ENCODE measurements at places on chromosomes 2 and 18.

DNA sequence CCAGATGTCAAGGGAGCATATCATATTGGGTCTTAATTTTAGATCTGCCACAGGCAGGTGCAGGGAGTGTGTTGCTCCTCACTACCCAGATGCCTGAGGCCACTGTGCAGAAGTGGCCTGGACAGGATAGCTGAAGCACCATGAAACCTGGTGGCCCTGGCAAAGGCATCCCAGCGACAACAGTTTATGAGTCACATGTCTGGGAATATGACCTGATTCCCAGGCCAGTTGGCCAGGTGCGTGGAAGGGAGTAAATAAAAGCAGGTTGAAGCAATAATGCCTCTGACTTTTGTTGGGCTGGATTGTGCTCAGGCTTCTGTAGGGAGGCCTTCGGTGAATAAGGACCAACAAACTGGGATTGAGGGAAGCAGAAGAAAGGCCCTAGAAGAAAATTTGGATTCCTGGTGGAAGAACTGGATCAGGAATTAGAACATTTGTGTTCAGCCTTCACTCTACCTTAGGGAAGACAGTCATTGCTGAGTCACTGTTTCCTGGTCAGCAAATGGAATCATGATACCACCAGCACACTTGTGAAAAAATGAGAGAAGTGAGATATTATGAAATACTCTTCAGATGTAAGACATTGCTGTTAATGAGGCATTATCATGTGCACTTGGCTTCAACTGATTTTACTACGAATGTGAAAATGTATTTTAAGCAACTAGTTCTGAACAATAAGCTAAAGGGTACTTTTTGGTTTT lies 78.4 kb upstream of the ZNF516 start:
- DNase-seq, result no peak

DNA sequence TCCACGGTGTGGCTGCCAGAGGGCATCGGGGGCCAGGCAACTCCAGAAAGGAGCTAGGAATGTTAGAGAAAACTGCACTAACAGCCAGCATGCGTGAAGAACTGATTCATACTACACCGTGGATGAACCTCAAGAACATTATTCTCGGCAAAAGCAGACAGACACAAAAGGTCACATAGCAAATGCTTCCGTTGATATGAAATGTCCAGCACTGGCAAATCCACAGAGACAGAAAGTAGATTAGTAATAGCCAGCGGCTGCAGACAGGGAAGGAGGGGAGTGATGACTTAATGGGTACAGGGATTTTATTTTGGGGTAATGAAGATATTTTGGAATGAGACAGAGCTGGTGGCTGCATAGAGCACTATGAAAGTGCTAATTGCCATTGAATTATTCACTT lies 37.4 kb downstream of the SCTR start:
- no peak for DNase-seq

DNA sequence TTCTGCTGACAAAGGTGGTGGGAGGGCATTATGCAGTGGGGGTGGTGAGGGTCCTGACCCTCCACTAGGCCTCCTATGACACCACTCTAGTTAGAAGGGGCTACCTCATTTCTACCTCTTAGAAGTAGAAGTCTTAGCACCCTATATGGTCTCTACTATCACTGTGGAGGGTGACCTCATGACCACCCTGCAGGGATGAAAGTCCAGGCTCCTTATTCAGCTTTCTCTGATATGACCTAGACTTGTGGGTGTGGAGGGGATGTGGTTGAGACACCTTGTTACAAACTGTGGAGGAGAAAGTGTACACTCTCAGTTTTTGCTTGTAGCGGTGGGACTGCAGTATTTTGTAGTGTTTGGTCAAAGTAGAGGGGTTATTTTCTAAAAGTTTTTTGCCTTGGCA lies 18.6 kb downstream of the TMEM182 start:
- DNase-seq, result no peak

DNA sequence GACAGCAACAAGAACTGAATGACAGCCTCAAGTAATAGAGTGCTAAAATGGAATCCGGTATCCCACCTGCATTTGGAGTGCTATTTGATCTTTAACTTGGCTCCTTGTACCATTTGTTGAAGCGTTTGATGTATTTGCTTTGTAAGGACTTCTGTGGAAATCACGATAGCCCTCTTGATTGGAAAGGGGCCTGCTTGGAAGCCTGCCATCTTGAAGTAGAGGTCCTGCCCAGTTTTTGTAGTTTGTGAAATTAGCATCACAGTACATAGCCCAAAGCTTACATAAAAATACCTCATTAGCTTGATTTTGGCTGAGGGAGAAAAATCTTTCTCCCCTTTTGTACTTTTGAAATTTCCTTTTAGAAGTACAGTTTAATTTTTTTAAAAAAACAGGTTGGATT lies 2.7 kb downstream of the CDCA7 start:
- no peak for DNase-seq

DNA sequence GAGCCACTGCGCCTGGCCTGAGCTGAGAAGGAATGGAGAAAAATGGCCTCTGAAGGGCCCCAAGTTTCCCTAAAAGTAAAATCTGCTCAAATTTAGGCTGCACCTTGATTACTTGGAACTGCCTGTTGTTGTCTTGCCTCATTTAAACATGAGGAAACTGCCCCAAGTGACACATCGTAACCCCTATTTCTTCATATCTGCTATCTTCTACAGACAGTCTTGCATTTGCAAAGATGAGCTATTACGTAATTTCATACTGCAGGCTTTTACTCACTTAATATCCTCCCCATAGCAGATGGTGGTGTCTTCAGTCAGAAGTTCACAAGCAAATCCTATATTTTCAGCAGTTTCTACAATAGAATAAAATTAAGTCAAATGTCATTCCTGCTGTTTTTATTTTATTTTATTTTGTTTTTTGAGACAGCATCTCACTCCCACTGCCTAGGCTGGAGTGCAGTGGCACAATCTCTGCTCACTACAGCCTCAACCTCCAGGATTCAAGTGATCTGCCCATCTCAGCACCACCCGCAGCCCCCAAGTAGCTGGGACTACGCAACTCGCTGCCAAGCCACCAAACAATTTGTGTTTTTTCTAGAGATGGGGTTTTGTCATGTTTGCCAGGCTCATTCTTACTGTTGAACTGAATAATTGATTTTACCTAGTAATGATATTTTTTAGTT lies 45.3 kb upstream of the NARS1 start:
- DNase-seq, result peak; percentile 14

DNA sequence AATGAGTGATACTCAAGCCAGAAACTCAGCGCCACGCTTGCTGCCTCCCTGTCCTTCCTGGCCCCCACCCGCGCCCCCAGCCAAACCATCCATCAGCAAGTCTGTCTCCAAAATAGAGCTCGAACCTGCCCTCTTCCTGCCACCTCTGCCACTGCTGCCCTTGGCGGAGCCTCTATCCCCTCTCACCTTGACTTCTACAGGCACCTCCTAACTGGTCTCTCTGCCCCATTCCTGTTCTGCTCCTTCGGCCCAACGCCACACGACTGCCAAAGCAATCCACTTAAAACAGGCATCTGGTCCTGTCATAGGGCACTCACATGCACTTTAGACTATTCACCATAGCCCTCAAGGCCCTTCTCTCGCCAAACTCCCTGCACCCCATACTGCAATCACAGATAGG lies 210.3 kb upstream of the SMAD2 start:
- DNase-seq, result no peak

DNA sequence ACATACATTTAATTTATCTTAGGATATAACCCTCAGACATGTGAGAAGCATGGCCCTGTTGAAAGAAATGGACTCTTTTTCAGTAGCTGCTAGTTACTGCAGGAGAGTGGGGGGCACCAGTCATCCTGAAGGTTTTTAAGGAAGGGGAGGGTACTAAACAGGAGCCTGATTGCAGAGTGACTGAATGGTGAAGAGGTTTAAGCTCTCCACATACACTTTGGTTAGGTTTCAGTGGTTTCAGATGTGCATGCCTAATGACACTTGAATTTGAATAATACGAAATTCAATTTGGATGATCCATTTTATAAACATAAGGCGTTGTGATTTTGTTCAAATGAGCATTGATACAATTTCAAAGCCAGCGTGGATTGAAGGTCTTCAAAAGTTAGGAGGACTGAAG lies 10.9 kb upstream of the FAM237A start:
- no peak for DNase-seq

DNA sequence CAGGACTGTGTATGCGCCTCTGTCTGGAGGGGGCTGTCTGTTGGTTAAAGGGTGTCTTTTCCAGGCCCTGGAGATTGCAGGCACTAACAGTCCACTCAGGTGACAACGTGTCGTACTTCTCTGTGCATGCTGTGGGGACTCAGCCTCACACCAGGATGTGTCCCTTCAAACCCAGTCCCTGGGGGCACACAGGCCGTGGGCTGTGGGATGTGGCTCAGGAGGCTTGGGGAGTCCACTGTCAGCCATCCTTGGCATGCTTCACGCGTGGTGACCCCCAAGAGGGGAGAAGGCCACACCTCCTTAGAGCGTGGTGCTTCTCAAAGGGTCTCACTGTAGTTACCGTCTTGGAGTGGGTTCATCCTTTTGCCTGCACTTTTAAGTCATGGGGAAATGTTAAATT lies 127.8 kb downstream of the KLHL29 start:
- DNase-seq, result no peak

DNA sequence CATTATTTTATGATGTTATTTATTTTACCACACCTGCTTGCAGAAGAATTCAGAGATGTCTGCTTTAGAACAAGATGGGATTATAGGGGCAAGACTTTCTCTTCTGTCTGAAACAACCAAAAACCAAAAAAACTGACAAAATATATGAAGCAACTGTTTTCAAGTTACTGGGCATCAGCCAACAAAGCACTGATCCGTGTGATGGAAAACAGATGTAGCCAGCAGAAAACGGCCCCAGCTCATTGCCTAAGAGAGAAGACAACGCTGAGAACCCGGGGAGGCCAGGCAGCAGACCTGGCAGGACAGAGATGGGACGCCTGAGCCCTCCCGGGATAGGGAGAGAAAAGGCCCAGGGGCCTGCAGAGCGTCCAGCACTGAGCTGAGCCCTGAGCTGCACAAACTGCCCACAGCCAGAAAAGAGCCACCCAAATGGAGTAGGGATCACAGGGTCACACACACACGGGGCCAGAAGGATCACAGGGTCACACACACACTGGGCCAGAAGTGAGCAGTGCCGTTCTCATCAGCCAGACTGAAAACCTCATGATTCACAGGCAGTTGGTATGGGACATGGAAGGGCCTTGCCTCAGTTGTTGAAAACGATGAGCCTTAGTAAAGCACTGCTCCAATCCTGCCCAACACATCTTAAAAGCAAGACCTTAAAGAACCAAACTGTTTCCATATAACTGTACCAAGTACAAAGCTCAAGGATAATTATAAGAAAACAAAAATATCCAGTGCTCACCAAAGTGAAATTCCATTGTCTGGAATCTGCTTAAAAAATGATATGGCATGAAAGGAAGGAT lies 12.1 kb downstream of the PXDN start:
- DNase-seq, result no peak

DNA sequence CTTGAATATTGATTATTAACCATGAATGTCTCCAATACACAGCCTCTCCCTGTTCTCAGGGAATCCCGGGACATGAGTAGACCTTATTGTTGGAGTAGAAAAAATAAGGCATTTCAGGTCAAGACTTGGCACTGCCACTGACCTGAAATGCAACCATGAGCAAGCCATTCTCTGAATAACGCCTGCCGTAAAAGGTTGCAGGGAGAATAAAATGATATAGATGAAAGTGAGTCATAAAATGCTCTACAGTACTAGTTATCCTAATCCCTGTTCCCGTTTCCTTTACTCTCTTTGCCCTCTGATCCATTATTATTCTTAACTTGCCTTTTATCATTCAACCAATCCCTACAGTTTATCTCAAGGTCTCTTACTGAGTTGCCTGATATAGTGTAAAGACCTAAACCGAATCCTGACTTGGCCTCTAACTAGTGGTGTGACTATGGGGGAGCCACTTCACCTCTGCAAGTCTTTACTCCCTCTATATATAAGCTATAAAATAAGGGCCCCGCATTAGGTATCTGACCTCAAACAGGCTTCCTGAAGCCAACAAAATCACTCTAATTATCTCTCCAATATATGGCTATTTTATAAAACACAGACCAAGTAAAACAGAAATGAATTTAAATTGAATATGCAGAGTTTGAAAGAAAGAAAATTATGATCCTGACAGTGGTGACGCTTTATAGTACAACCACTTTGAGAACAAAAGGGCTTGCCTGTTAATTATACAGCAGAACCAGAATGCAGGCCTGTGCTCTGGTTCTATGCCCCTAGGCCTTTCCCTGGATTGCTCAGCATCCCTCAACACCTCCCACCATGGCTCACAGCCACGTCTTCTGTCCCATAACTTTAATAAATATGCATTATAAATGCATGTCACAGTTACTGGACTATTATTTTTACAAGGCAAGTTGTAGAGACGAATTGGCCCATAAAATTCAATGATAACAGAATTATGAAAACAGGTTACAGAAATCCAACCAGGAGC lies 183.1 kb downstream of the STK39 start:
- no peak for DNase-seq

DNA sequence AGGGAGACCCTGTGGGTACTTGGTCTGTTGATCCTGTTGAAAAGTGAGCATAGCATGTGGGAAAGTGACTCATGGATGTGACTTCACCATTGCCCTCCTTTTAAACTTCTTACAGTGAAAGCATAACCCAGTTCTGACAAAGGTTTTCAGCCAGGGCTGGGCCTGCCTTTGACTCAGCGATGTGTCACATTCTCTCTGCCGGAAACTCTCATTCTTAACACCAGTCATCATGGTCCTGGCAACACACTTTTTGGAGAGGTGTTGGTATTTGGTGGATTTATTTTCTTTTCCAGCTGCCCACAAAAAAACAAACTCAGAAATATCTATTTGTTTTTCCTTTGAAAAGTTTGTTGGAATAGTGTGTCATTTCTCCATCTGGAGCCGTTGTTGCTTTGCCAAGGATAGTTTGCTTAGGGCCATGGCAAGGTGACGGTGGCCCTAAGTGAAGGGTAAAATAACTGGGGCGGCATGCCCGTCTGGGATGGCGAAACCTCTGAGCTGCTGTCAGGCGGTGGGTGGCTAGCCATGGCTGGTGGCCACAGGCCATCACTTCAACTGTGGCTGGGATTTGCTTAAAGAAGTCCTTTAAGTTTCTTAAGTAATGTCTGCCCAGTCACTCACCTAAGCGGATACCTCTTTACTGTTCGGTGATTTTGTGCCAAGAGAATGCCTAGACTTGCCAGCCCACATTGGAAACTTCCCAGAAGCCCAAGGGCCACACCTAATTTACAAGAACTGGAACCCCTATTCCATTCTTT lies 123.3 kb downstream of the LTBP1 start:
- DNase-seq, result no peak

DNA sequence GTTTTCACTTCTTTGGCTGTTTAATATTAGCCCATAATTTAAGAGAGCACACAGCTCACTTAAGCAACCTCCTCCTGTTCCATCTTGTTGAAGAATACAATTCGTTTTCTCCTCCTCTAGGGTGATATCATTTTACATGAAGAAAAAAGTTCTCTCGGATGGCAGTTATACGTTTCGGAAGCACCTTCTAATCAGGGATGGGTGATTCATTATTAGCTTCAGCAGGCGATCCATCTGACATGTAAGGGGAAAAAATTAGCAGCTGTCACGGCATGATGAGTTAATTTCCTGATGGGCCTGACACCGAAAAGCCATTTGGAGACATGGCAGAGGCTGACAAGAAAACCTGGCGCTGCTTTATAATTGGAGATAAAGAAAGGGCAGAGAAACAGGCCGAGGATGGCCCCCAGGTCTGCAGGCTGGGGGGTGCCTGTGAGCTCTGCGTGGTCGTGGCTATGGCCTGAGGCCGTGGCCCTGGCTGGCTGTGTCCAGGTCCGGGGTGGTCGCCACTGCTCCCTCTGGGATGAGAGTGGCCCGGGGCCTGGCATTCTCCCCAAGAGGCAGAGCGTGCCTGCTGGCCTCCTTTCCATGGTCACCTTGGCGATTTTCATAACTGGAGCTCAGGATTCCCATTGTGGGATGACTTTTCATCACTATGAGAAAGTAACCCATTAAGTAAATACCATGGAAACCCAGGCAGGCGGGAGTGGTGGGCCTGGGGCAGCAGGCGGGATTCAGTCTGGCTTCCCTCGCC lies 140.1 kb downstream of the PTGR3 start:
- no peak for DNase-seq

Measured in Ammon's horn (tissue), 1 donor.